Pancreas (tissue), 10 donors: ENCODE measurements at places on chromosomes 7 and 10. TPM values are rescaled to one million over a fixed set of nuclear protein-coding genes. Genes with fewer than 3 reads are reported as not detected.

DNA sequence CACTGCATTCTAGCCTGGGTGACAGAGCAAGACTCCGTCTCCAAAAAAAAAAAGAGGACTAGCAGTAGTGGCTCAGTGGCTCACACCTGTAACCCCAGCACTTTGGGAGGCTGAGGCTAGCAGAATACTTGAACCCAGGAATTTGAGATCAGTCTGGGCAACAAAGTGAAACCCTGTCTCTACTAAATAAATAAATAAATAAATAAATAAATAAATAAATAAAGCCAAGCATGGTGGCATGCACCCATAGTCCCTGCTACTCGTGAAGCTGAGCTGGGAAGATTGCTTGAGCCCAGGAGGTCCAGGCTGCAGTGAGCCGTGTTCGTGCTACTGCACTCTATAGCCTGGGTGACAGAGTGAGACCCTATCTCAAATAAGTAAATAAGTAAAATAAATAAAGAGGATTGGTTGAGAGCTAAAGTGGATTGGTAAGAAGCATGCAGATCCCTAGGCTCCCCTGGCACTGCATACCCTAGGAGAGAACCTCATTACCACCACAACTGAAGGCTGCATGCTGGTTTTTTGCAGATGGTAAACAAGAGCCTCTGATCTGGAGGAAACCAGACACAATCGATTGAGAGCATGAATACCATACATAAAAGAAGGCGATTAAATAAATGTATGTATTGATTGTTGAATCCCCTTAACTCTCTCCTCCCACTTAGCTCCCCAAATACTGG lies 163.2 kb downstream of the REEP3 start:
- DNase-seq = no peak
- H3K36me3 ChIP-seq = no peaks in the 10 kb centered on the region
- no peak overlapping the region for H3K27ac ChIP-seq
- H3K27me3 ChIP-seq = no peaks in the 10 kb centered on the region

DNA sequence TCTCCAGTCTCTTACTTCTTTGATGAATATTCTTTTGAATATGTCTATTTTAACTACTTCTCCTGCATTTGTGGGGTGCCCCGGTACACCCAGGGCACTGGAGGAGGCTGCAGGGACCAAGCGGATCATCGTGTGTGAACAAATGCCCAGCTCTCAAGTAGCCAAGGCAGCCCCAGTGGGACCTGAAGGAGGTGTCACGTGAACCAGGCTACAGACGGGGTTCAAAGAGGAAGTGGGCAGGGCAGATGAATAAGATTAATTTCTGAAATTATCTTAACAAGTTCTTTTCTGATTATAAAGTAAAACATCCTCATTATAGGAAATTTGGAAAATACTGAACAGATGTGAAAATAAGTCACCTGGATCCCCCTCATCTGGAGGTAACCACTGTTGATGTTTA lies 78.4 kb upstream of the DUSP5 start:
- H3K36me3 ChIP-seq = no peaks in the 10 kb centered on the region
- DNase-seq = no peak
- no peak overlapping the region for H3K4me3 ChIP-seq
- H3K27ac ChIP-seq = no peak overlapping the region

DNA sequence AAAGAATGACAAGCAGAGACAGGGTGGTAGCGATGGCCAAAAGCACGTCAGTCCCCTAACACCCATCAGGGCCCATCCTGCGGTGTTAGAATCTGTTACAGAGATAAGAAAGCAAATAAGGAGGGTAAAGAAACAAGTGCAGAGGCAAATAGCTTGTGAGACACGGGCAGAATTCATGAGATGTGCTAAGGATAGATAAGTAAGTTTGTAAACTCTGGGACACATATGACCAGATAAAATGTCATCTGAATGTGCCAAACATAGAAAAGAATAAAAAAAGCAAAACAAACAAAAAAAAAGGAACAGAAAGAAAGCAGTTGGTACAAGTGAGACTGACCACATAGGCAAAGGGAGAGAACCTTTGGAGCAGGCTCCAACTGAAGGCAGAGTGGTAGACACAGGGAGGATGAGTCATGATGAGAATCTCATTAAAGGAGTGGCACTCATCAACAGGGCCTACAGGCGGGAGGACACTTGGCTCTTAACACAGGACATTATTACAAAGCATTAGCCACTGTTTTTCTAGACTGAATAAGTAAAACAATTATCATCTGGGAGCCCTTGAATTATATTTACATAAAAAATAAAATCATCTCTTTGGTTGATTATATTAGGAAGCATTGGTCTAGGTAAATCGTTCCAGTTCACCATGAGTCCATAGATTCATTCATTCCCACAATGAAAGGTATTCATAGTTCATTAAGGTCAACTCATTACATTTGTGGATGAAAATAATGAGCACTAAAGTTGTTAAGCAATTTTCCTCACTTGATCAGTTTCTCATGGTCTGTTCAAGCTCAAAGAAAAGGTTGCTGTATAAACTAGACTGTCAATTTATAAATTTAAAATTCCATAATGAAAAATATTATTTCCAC lies 21.5 kb upstream of the EPHB6 start:
- no peak for DNase-seq
- no peak overlapping the region for H3K27ac ChIP-seq
- no peak overlapping the region for H3K4me3 ChIP-seq
- no peaks in the 10 kb centered on the region for H3K36me3 ChIP-seq

DNA sequence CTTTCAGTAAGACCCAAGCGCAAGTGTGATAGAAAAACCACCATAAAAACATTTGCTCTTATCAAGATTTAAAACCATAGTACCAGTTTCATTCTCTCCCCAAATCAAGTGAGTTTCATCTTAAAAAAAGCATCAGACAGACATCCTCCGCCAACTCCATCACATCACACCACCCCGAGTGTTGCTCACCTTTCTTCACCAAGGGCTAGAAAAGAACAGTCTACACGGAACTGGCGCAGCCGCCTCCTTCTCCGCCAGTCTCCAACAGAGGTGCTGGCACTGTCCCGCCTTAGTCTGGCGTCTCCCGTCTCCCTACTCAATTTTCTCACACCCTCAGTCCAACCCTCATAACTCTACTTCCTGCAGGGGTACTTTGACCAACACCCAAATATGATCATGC lies 46.9 kb upstream of the WIPI2 start:
- no peaks in the 10 kb centered on the region for H3K4me1 ChIP-seq

DNA sequence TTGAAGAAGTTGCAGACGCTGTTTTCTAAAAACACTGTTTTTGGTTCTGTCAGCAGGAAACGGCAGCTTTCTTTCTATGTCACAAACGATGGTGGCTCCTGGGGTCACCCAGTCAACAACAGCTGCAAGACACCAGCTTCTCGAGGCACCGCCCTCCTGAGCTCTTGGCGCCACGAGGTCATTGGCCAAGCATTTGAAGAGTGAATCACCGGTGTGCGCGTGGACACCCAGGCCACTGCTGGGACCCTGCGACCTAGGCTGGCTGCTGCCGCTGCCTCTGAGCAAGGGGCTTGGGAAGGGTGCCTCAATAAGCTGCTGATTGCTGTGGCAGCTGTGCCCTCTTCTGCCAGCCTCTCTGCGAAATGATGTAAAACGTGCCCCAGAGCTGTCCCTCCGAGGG lies 22.5 kb upstream of the VIPR2 start:
- no peak for DNase-seq

DNA sequence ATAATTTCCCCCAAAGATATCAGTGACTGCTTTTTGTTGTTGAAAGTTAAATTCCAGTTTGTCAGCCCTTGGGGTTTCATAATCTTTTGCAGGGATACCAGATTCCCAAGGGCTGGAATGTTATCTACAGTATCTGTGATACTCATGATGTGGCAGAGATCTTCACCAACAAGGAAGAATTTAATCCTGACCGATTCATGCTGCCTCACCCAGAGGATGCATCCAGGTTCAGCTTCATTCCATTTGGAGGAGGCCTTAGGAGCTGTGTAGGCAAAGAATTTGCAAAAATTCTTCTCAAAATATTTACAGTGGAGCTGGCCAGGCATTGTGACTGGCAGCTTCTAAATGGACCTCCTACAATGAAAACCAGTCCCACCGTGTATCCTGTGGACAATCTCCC lies 3.2 kb downstream of the CYP26A1 start:
- no peak overlapping the region for H3K4me3 ChIP-seq
- no peak overlapping the region for H3K27ac ChIP-seq
- DNase-seq = no peak
- H3K36me3 ChIP-seq = no peaks in the 10 kb centered on the region
- peaks cover 10% of the 10 kb centered on the region for H3K4me1 ChIP-seq
- H3K27me3 ChIP-seq = peaks cover 21% of the 10 kb centered on the region

- H3K4me1 ChIP-seq = no peaks in the 10 kb centered on the region
- no peak overlapping the region for H3K4me3 ChIP-seq
- H3K36me3 ChIP-seq = no peaks in the 10 kb centered on the region
- DNase-seq = no peak
Observed at GRCh38 chr10:102452672-102453340, 1.5 kb upstream of the C10orf95 start.

OR2F1 gene
- not detected for total RNA-seq

CLRN3 gene
- total RNA-seq = 0.69 TPM

TMEM176B gene
- 34.3 TPM for total RNA-seq

DNA sequence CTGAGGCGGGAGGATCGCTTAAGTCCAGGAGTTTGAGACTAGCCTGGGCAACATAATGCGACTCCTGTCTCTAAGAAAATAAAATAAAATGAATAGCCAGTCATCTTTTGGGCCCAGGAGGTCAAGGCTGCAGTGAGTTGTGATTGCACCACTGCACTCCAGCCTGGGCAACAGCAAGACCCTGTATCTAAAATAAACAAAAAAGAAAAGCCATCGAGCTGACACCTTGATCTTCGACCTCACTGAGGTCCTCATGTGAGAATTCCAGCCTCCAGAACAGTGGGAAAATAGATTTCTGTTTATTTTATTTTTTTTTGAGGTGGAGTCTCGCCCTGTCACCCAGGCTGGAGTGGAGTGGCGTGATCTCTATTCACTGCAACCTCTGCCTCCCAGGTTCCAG lies 301.5 kb upstream of the GALNT17 start:
- no peaks in the 10 kb centered on the region for H3K36me3 ChIP-seq
- H3K4me3 ChIP-seq = no peak overlapping the region
- no peaks in the 10 kb centered on the region for H3K4me1 ChIP-seq
- H3K27me3 ChIP-seq = no peaks in the 10 kb centered on the region
- H3K27ac ChIP-seq = no peak overlapping the region
